ENCODE measurements at places on chromosomes 2 and 18.

- no peak for DNase-seq
Measured at GRCh38 chr2:47218899-47219525, 63.9 kb upstream of the STPG4 start.

- DNase-seq: no peak
Measured at GRCh38 chr2:105373895-105374401, 24.9 kb downstream of the FHL2 start.

DNA sequence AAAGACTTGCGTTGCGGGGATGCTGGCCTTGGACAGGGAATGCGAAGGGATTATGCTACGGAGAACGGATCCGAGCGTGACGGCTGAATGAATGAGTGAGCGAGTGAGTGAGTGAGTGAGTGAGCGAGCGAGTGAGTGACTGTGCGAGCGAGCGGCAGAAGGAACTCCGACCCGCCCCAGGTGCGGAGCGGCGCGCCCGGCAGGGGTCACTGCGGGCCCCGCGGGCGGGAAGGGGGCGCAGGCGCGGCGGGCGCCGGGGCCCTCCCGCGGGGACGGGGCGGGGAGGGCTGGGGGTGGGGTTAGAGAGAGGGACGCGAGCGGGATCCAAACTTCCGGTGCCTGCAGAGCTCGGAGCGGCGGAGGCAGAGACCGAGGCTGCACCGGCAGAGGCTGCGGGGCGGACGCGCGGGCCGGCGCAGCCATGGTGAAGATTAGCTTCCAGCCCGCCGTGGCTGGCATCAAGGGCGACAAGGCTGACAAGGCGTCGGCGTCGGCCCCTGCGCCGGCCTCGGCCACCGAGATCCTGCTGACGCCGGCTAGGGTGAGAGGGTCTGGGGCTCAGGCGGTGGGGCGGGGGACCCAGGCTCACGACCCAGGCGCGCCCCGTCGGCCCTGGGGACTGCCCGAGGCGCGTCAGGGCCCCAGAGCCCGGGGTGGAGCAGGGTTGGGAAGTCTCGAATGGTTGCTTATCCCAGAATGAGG is at the start of gene ITM2C:
TSS of gene ITM2C (plus strand) at position 338 of the 702 bp plus-strand sequence. CDS start at position 422, 84 bp downstream.
- DNase-seq: peak; percentile 21

- DNase-seq: no peak
Measured at GRCh38 chr2:98773169-98773568, 42.2 kb upstream of the MGAT4A start.

DNA sequence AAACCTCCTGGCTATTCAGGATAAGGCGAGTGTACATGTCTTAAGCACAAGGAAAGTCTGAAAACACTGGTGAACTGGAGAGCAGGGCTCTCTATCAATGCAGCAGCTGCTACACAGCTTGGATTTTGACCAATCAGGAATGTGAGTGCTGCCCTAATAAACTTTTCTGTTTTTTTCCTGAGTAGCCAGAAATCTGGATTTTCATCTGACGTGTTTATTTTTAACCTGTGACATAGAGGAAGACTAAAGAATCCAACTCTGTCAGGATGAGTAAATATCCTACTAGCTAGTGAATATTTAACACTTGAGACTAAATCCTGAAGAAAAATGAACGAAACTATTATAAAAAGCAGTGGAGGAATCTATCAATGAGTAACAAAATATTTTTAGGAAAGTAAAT is 1638.9 kb downstream of the LRP1B start:
- DNase-seq: no peak

- DNase-seq: peak; percentile 11
Measured at GRCh38 chr2:174535757-174536703, 49.2 kb upstream of the GPR155 start.

DNA sequence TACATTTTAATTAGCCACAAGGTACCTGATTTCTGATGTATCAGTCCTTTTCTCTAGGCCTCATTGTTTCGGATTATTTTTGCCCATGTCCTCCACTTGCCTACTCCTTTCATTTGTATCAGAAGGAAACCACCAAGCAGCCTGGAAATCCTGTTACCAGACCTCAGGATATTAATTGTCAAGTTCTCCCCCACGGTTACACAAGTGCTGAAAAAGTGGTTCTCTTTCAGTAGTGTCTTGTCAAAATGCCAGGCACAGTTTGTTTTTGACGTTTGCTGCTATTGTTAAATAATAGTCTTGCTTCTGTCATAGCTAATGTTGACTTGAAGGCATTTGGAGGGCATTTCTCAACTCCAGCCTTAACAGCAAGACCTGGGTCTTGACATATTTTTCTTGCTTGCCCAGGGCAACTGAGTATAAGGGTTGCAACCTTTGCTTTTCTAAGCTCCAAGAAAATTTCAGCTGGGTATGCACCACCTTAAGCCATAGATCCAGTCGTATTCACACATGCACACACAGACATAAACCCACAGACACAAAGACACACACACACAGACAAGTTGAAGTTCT is 31.0 kb downstream of the INSIG2 start:
- DNase-seq: no peak

- no peak for DNase-seq
Measured at GRCh38 chr2:149315461-149315860, 14.9 kb upstream of the LYPD6 start.

DNA sequence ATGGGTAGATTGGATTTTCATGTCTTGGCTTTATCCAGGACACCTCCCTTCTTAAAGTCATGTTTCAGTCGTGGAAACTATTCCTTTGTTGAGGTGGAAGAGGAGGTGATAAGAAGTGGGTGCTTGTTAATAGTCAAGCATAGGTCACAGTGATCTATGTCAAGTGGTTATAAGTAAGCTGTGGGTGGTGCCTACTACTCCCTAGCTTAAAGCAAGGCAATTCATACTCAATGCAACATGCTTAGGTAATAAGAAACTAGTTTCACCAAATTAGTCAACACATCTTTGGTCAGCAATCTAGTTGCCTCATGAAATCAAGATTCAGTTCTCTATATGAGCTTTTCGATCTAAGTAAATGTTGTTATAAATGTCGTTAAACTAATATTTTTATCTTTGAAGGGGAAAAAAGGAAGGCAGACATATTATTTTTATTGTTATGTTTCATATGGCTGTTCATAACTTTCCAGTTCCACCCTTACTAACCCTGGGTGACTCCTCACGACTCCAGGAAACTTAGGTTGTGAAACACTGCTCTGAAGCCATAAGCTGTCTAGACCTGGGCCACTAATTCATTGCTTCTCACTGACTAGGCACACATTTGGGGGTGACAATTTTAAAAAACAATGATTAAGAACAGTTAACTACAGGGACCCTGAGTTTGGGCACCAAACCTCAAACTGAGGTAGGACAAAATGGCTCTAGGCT is 5.8 kb upstream of the ABCB11 start:
- no peak for DNase-seq

- no peak for DNase-seq
Measured at GRCh38 chr2:182110347-182110746, 124.7 kb downstream of the PPP1R1C start.

GRCh38 chr18:427005-427404 is 73.5 kb downstream of the COLEC12 start:
- no peak for DNase-seq

DNA sequence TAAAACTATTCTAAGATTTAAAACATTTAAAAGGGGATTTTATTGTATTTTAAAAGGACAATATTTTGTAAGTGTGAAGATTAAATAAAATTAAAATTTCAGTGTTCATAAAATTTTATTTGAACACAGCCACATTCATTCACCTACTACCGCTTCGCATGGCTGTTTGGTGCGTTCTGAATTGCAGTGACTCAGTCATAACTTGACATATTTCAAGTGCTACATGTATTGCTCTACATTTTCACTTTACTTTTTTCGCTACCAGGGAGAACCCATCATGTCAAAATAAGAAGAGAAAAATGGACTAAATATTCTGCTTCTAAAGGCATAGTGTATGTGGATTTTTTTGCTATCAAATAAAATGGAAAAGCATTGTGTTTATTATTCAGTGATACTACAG is 8.7 kb downstream of the PTH2R start:
- no peak for DNase-seq

DNA sequence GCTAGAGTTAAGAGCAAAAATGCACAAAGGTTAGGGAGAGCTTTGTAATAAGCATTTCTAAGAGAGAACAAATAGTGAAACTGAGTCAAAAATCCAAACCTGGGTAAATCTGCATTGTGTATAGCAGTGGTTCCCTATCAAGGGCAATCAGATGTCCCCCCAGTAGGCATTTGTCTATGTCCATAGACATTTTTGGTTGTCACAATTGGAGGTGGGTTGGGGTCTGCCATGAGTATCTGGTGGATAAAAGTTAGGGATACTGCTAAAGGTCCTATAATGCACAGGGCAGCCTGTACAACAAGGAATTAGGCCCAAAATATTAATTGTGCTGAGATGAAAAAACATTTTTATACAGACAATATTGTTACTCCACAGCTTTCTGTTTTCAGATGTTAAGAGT is 21.0 kb downstream of the NOP58 start:
- DNase-seq: no peak

DNA sequence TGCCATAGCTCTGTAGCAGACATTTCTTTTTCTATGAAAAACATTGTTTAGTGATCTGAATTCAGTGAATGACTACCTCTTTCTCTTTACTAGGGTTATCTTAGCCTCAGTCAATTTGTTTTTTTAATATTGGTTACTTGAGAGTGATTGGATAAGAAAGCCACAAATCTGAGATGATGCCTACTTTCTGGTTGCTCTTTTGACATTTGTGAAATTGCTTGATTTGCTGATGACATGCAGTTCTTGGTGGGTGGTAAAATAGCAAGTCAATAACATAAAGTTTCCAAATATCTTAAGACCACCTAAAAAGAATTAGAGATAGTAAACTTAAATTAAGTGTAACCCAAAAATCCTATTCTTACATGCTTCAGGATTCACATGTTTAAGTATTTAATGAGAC is 199.5 kb upstream of the STON1 start:
- DNase-seq: no peak

DNA sequence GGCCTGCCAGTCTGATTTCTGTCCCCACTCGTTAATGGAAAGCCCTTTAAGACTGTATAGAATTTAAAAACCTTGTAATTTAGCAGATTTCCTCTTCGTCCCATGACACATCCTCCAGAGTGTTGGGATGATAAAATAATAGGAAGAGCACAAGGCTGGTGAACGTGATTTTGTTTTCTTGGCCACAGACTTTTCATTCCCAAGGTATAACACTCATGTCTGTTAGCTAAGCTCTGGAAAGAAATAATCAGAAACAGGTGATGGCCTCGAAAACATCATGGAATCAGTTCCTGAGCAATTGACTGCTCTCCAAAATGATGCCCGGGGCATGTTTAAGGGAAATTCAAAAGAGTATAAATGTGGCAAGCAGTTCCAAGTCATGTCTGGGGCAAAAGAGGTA is 337.8 kb upstream of the TCF4 start:
- DNase-seq: no peak

- no peak for DNase-seq
Measured at GRCh38 chr18:32276906-32277305, 87.1 kb downstream of the MEP1B start.

DNA sequence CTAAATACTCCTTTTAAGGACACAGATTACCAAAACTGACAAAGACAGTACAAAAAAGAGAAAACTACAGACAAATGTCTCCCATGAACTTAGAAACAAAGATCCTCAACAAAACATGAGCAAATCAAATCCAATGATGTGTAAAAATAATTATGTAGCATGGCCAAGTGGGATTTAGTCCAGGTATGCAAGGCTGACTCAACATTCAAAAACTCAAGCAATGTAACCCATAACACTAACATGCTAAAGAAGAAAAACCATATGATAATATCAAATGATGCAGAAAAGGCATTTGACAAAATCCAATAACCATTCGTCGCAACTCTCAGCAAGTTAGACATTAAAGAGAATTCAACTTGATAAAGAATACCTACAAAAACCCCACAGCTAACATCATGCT is 239.0 kb upstream of the KLHL29 start:
- DNase-seq: no peak

DNA sequence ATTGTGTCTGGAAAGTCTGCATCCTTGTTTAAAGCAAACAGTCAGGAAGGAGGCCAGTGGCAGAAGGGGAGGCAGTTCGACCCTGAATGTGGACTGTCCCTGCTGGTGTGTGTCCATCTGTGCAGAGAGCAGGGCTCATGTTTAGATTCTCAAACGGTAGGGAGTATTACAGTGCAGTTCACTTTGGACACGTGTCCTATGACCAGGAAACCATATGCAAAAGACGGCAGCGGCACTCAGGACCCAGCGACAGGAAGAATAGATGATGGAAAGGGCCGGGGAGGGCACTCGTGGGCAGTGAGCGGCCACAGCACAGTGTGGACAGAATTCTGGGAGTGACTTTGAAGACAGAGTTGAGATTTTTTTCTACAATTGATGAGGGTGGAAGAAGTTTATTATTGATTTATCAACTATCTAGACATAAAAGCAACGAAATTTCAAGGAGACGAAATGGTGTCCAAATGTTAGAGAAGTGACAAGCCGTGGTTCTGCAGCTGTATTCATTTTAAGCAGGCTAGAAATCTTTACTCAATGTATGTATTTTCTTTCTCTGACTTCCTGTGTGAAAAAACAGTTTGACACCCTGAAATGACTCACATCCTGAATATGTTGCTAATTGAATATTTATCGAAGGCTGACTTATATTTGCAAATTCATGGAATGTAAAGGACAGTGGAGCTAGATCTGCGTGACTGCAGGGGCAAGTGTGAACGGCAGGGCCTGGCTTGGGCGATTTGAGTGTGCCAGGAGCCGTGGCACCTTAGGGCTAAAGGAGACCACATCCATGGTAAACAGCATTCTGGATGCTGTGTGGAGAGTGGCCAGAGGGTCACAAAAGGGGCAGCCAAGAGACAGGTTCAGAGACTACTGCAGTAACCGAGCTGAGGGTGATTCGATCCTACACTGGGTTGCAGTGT is 214.2 kb downstream of the PTGR3 start:
- DNase-seq: no peak

DNA sequence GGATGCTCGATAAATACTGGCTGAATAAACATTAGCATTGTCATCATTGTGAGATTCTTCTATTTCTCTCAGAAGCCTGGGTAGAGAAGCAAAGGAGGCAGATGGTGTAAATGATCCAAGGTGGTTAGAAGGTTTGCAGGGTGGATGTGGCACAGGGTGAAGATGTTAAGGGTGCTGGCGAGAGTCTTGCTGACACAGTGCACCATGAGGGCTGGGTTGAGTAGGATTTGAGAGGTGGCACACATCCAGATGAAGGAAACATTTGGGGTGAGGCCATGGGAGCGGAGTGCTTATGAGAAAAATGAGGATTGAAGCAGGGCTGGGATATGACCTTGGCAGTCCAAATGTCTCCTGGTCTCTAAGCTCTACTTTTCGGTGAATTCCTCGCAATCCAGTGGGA is 17.8 kb upstream of the CPO start:
- DNase-seq: no peak

DNA sequence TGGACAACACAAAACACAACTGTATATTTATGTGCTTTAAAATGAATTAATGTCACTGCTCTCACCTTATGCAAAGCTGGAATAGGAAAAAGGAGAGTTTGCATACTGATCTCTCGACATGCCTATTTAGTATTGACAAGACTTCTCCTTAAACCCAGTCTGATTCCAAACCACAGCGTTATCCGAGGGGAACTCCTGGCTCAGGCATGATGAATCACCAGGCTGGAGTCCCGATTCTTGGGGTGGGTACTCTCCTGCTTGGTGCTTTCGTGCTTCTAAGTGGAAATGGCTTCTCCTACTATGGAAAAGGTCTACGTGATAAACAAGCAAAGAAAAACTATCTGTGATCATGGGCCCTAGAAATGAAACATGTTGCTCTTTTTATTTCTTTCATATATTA is 88.9 kb upstream of the SLC35G4 start:
- no peak for DNase-seq

GRCh38 chr2:226837787-226838603 is 2.1 kb downstream of the RHBDD1 start:
- no peak for DNase-seq

All from COR-L47 (cell line).